ENCODE measurements at places on chromosomes 13 and 19.

DNA sequence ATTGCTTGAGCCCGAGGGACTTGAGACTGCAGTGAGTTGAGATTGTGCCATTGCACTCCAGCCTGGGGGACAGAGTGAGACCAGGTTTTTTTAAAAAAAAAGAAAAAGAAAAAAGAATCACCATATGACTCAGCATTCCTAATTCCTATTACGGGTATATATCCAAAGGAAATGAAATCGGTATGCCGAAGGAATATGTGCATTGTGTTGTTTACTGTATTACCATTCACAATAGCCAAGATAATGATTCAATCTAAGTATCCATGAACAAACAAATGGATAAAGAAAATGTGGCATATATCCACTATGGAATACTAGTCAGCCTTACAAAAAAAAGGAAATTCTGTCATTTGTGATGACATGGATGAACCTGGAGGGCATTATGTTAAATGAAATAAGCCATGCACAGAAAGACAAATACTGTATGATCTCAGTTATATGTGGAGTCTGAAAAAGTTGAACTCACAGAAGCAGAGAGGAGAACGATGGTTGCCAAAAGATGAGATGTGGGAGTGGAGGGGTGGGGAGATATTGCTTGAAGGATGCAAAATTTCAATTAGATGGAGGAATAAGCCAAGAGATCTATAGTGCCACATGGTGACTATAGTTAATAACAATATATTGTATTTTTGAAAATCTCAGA lies 4.3 kb upstream of the KL start:
- DNase-seq: no peak

GRCh38 chr19:33702606-33703437 lies 81.1 kb downstream of the CHST8 start:
- no peak for DNase-seq

DNA sequence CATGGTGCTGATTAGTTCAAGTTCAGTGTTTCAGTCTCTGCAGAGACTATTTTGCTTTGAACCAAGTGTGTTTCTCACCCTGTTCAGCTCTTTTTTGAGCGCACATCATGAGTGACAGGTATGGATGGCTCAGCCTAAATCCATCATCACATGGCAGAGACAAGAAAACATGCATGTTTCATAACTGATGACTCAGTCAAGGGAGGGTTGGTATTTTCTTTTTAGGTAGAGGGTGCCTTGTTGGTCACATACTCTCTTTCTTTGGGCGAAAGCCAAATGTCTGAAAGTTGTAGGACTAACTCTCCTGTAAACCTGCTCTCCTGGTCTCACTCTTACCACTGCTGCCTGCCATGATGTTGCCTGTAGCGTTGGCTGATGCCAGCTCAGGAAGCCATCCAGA lies 48.1 kb upstream of the RAP2A start:
- DNase-seq: no peak

DNA sequence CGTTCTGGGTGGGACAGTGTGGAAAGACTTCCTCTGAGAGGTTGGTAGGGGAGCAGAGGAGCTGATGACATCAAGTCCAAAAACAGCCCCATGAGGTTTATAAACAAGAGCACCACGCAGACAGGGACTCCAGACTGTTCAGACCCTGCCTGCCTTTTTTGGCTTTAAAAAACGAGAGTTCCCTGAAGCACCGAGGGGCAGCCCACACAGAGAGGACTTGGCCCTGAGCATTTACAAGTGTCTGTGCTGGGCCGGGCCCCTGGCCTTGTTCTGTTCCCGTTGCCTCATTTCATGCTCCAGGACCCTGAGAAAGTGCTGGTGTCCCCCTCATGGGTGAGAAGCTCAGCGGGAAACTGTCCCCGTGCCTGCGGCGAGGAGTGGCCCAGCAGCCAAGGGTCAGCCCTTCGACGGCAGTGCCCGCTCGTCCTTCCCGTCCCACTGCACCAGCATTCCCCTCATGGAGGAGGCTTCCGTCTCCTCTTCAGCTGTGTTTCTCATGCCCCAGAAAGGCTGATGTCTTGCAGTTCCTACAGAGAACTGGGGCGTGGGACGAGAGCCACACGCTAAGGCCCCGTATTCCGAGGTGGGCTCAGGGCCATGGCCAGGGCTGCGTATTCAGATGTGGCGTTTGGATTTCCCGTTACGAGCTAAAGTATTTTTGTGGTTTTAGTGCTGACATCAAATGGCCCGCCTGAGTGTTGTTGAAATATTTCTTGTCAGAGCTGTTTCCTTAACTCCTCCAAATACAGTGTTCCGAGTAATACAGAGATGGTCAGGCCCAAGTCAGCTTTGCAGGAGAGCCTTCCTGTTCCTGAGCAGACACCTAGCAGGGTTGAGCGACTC lies 93.5 kb downstream of the ATP11A start:
- DNase-seq: peak; percentile 84

GRCh38 chr13:75316427-75316826 lies 165.5 kb downstream of the TBC1D4 start:
- DNase-seq: no peak

DNA sequence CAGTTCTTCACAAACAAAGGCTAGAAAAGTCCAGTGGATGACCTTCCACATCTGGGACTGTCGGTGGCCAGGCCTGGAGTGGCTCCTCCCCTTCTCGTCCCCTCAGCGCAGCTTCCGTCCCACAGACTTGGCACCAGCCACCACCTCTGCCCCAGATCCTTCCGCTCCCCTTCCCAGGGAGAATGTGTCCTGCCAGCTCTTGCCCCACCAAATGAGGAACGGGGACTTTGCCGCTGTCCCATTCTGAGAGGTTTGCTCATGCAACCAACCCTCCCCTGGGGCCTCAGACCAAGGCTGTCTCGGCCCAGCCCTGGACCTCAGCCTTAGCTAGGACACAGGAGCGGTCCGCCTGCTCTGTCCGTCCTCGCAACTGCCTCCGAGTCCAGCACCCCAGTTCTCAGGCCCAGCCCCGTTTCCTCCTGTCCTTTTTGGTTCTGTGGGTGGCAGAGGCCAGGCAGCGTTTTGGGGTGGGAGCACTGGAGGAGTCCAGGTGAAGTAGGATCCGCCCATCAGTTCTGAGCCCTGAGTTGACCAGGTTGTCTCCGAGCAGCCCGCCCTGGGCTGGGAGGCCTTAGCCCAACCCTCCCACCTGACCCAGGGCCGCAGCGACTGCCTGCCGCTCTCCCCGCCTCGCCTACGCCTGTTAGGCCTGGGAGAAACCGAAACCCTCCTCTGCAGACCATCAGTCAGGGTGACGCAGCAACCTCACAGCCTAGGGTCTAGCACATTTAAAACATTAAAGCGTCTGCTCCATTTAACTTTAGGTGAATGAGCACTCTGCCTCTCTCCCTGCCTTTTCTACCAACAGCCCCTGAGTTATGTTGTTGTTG lies 284.3 kb downstream of the FOXO1 start:
- DNase-seq: peak; percentile 84

DNA sequence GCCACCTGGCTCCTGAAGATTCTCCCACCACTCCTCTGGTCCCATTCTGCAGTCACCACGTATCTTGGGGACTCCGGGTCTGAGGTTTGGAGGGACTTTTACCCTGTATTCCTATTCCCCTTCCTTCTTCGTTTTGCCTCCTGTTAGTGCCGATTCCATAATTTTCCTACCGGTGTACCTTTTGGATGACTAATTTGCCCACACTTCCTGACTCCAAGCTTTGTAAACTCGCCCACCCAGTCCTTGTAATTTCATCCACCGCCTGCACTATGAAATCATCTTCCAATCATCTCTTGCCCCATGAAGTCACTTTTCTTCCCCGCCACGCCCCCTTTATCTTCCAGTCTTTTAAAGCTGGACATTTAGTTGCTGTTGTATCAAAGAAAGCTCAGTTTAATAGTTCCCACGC lies 572 bp downstream of the UCHL3 start:
- DNase-seq: no peak

GRCh38 chr13:90197722-90198121 lies 1149.8 kb upstream of the MIR17HG start:
- no peak for DNase-seq

DNA sequence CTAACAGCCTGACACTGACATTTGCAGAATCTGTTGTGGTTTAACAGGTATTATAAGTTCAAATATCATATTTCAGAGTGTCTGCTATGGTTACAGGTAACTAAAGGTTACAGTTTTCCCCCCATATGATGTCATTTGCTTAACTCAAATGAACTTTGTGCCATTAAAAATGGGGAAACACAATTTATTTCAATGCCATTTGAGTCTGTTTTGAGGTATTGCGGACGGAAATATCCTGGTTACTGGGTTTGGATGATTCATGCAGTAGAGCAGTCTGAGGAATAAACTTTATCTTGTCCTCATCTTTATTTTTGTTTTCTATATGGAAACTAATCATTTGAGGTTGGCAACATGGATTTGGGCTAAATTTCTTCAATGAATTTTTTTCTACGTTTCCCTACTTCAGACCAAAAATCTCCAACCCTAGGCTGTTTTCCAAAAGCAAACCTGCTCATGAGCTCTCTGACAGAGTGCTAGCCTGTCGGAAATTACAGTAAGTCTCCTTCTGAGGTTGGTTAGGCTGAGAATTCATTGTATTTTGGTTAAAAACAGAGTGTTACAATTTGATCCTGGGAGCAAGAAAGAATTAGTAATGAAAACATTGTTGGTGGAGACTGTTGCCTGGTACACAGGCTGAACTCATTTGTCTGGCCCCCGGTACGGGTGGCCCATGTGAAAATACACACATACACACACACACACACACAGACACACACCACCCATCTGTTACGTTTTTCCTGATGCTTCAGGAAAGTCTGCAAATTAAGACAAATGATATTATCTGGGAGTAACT lies 66.1 kb downstream of the AKAP11 start:
- DNase-seq: no peak

- DNase-seq: no peak
These were observed 17.3 kb downstream of the CKM start for GRCh38 chr19:45305421-45305820.

DNA sequence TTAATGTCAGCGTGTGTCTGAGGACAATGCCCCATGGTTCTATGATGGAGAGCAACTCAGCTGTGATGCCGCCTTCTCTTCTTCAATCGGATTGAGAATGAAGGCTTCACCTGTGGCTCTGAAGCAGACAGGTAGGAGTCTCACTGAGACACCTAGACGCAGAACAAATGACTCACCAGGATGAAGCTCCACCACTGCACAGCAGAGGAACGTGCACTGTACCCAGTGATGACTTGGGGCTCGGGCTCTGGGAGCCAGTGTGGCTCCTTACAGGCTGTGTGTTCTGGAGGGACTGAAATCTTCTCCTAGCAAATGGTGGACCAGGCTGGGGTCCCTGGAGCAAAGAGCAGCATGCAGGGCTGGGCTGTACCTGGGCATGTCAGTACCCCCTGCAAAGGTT lies 44.0 kb downstream of the CCDC70 start:
- peak; percentile 49 for DNase-seq

DNA sequence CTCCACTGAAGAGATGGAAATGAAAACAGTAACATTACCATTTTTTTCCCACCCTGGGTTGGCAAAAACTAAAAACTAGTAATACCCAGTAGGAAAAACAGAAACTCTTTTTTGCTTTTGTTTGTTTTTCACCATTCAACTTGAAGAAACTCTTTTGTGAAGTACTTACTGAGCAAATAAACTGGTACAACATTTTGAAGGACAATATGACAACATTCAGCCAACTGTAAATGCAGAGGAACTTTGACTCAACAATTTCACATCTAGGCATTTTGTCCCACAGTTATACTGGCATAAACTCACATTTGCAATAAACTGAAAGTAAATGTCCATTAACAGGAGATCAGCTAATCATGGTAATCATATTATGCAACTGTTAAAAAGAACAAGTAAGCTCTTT lies 152.5 kb downstream of the RNF17 start:
- DNase-seq: no peak

- DNase-seq: no peak
These were observed 33.7 kb downstream of the GATAD2A start for GRCh38 chr19:19439176-19439482.

- DNase-seq: no peak
These were observed 1529.3 kb upstream of the SLC10A2 start for GRCh38 chr13:104595511-104595910.

- no peak for DNase-seq
These were observed 74.5 kb upstream of the ANKRD10 start for GRCh38 chr13:110989331-110989730.

DNA sequence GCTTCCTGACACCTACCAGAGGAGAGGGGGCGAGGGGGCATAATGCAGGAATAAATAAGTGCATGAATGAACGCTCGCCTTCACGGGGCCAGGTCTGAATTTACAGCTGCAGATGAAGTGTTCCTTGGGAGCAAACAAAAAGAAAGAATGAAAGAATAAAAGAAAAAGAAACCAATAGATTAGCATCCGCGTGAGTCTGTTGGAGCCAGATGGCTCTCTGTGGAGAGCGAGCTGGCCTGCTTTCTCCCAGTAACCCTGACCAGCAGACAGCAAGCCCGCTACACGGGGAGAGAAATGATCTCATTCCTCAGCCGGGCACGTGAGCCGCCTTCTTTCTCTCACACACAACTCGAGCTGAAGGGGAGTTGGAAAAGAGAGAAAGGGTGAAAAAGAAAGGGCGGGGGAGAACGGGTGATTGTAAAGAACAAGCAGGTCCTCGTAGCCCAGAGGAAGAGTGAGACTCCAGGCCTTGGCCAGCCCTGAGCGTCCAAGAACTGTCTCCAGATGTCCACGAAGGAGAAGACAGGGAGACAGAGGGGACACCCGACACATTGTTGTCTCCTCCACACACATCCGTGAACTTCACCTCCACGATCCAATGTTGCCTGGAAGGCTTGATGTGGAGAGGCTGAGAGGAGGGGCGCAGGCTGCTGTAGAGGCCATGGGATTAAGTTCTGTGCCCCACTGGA lies 81.4 kb downstream of the RNASEH2B start:
- DNase-seq: no peak

- DNase-seq: no peak
These were observed 11.0 kb downstream of the FUZ start for GRCh38 chr19:49801966-49802661.

GRCh38 chr19:5908773-5909442 lies 4.2 kb downstream of the VMAC start:
- DNase-seq: no peak

DNA sequence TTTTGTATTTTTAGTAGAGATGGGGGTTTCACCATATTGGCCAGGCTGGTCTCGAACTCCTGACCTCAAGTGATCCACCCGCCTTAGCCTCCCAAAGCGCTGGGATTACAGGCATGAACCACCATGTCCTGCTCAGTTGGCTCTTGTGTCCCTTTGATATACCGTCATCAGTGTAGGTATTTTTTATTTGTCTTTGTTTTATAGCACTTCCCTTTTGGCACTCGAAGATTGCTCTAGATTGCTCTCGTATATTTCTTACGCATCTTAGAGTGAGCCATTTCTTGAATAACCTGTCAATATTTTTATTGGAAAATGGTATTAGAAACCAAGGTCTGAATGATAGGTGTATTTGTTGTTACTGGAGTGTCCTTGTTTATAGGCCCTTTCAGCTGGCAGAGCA lies 9.4 kb downstream of the SETDB2 start:
- no peak for DNase-seq

DNA sequence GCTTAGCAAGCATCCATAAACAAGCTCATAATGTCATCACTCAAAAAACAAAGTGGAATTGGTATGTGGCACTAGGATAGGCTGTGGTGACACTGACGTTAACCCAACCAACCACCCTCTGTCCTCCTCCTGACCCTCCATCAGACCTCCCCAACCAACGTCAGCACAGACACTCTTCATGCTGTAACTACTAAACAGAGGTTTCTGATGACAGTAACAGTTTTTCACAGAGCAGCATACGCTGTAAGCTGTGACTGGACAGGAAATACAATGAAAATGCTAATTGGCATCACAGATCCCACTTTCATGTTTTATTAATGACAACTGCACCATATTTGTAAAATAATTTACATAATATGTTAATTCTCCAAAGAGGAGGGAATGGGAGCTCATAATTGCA lies 238.0 kb downstream of the IRS2 start:
- DNase-seq: no peak

- no peak for DNase-seq
These were observed 19.6 kb downstream of the FRY start for GRCh38 chr13:32051156-32051555.

Data from vagina (tissue), 2 donors.